ENCODE measurements at places on chromosomes 4 and X. TPM values are rescaled to one million over a fixed set of nuclear protein-coding genes. Genes with fewer than 3 reads are reported as not detected.

PPARGC1A gene
- total RNA-seq: 0.15 TPM

IRS4 gene
- total RNA-seq: not detected

ADGRA3 gene
- 24.8 TPM for total RNA-seq

MAGEA12 gene
- not detected for total RNA-seq
